ENCODE measurements at places on chromosomes 3 and 15. TPM values are rescaled to one million over a fixed set of nuclear protein-coding genes. Genes with fewer than 3 reads are reported as not detected.

Gene ZPLD1
- total RNA-seq: not detected

GRCh38 chr3:13548696-13549622, at the start of gene FBLN2:
Gene FBLN2 (plus strand): TSS chr3:13549125. CDS start chr3:13570356, 21,231 bp downstream.
- DNase-seq: peak; percentile 51

Gene BCL2A1
- not detected for total RNA-seq

GRCh38 chr3:134291319-134292254, 40.9 kb upstream of the RYK start:
- no peak for DNase-seq

Gene DYNC1LI1
- total RNA-seq: 58.7 TPM

DNA sequence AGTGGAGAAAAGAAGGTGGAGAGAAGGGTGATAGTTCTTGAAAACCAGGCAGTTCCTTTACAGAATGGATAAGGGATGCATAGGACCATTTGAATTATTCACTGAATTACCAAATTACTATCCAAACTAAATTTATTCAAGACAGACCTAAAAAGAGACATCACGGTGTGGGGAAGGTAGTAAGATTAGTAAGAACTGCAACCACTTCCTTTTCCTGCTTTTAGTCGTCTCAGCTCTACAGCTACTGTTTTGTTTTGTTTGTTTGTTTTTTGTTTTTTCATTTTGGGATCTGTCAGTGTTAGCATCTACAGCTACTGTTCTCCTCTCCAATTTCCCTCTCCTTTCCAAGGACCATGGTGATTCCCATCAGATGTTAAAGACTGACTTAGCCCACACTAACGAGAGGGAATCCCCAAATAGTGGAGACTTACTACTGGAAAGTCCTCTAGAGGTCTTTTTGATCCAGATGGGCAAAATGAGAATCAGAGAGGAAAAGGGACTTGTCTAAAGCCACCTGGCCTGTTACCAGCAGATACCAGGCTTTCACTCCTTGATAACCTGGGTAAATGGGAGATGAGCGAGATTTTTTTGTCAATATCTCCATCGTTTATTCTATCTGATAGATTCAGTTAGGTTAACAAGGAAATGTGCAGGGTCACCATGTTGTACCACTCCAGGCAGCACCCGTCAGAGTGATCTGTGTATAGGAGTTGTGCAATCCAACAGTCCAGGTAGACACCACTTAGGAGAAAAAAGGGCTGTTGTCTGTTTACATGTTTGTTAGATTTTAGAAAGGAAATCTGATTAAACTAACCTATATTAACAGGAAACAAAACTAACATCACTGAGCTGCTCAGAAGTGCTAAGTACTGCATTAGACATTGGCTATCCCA, 6.0 kb downstream of the HCLS1 start:
- DNase-seq: no peak

- no peak for DNase-seq
Measured at GRCh38 chr3:137020315-137020714, 62.5 kb downstream of the IL20RB start.

DNA sequence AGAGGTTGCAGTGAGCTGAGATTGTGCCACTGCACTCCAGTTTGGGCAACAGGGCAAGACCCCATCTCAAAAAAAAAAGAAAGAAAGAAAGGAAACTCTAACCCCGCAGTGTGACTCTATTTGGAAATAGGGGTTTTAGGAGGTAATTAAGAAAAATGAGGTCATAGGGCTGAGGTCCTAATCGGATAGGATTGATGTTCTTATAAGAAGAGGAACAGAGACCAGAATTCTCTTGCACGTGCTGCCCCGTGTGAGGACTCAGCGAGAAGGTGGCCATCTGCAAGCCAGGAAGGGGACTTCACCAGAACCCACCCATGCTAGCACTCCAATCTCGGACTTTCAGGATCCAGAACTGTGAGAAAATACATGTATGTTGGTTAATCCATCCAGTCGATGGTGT, 25.8 kb downstream of the KLHL6 start:
- no peak for DNase-seq

Gene TRAIP
- 33.4 TPM for total RNA-seq

Gene DUOXA2
- not detected for total RNA-seq

GRCh38 chr3:144128108-144128892, 156.7 kb downstream of the DIPK2A start:
- no peak for DNase-seq

DNA sequence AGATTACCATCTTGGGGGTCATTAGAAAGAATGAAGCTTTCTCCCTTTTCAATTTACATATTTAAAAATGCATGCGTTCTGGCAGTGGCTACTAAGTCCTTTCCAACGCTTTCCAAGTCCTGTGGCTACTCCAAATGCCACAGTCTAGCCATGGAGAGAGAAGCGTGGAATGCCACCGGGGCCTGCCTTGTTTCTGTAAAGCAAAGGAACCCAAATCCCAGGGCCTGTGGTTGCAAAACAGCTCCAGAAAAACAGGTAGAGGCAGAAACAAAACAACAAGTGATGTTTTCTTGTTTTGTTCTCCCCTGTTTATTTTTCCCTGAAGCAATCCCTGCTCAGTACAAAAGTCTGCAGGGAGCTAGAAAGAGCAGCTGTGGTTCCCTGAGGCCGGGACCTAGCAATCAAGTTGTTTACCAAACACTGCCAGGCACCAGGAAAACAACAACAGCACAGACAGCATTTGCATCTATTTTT, 85.5 kb downstream of the FOXP1 start:
- DNase-seq: no peak

Gene TIGIT
- total RNA-seq: not detected

DNA sequence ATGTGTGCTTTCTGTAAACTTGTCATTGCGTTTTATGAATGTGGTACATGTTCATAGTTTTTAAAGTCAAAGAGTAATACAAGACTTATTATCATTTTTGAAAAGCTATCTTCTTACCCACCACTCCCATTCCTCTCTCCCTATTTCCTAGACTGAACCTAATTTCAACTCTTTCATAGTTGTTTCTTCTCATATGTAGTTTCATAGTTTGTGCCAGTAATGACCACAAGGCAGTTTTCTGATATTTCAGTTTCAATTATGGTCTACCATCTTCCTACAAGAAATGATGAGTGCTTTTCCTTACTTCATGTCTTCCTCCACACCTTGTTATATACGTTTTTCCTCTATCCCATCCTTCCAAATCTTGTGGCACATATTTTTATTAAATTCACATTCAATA, 445.0 kb upstream of the GOLIM4 start:
- DNase-seq: no peak

DNA sequence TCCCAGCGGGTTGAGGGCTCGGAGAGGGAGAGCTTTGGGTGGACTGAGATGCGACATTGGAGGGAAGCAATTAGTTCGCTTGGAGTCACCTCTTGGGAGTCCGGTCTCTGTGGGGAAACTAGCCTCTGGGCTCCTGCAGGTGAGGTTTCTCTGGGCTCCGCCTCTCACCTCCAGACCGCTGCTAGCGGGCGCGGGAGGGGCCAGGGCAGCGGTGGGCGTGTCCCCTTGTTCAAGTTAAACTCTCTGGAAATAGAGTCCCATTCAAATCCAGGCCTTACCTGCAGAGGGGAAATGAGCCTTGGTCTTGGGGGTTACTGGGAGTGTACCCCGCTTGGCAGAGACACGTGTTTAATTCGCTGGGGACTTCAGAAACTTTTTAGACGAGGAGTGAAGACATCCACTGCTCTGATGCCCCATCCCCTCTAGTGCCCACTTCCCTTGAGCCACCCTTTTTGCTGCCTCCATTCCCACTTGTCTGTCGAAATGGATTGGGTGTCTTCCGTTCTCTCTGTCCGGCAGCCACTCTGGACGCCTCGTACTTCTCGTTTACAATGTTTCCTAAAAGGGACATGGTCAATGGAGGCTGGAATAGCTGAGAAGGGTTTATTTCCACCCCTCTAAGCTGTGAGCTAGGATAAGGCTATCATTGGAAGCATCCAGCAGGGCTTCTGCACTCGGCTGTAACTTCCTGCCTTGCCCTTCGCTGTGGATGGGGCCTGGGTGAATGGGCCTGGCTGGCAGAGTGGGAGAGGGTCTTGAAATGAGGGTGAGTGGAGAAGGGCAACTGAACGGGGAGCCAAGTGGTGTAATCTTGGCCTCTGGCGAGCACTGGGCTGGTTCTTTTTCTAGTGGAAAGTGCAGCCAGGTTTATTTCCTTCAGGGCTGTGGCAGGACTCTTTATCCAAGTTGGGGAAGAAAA, 1.1 kb downstream of the MITF start:
- no peak for DNase-seq

GRCh38 chr3:34159613-34160420, 361.4 kb downstream of the PDCD6IP start:
- DNase-seq: no peak

Gene STRA6
- 146 TPM for total RNA-seq

Gene MRAS
- 24.7 TPM for total RNA-seq

DNA sequence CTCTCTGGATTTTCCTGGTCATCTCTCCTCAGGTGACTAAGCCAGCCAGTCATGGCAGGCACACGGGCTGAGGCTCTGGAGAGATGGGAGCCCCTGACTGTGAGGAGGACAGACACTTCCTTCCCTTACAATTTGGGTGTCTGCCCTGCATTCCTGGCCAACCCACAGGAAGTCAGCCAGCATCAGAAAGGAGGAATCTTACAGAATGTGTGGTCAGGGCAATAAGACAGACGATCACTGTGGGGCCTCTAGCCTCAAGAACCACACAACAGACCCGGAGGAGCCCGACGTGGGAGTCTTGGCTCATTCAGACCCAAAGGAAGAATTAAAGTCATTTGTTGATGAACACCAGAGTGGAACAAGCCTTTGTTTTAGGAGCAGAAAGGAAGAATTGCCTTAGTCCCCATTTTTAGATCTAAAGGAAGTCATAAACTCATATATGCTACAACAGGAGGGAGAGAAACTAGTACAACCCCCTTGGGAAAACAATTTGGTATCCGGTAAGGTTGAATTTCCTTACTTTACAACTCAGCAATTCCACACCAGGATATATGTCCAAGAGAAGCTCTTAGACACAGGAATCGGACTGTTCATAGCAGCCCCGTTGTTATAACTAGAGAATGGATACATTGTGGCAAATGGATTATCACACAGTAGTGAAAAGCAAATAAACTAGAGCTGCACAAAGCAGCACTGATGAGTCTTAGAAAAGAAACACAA, 62.2 kb downstream of the ABTB1 start:
- DNase-seq: no peak

- DNase-seq: no peak
Measured at GRCh38 chr3:85151555-85151954, 192.8 kb downstream of the CADM2 start.

DNA sequence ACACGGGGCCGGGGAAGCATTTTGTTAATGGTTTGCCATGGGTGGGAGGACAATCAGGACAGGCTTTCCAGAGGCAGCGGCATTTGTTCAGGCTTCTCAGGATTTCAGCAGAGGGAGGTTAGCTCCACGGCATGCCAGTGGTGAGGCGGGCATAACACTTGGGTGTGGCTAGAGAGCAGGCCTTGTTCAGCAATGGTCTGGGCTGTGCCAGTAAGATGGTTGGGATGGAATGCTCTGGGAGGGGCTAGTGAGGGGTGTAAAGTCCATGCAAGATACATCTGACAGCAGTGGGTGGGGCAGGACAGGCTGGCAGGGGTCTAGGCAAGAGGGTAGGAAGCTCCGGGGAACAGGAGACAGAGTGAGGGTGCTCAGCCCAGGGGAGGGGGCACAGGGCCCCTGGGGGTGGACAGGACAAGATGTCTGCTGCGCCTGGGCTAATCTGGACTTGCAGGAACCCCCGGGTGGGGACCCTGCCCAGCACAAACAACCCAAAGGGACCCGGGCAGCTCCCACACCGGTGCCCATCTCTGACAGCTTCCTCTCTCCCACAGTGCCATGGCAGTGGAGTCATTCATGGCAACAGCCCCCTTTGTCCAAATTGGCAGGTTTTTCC, 8.4 kb downstream of the TMEM43 start:
- no peak for DNase-seq

DNA sequence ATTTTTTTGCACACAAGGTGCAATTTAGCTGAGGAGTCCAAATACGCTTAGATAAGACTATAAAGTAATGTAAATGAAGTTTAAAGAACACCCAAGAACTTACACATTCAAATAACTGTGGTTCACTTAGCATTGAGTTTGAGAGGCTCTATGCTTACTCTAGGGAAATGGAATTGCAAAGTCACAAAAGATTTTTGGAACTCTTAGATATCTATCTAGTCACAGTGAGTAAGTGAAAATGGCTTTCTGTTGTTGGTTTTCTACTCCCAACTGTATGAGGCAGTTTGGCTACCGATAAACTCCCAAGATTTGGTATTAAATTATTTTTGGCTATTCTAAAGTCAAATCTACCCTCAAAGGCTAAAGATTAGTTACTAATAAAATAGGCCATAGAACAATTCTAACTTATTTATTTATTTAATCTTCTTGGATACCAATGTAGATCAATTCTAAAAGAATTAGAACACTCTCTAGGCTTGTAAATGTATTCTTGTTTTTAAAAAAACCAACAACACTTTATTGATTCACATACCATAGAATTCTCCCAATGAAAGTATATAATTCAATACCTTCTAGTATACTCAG, 165.4 kb downstream of the SNRK start:
- DNase-seq: no peak

Gene AP3B2
- total RNA-seq: 17.4 TPM

Gene IL5RA
- total RNA-seq: not detected

Gene UCN2
- total RNA-seq: 1.3 TPM

Gene CYP1A1
- 1.7 TPM for total RNA-seq

Measured in neural crest cell (in vitro differentiated cells).